ENCODE measurements at places on chromosomes 1 and 21.

GRCh38 chr21:33234635-33235520 is 5.1 kb downstream of the IFNAR2 start:
- no peak for DNase-seq

GRCh38 chr1:54246116-54246721 is 46.3 kb downstream of the MRPL37 start:
- DNase-seq, result no peak

- no peak for DNase-seq
These were observed 35.1 kb downstream of the FMN2 start for GRCh38 chr1:240126821-240127220.

DNA sequence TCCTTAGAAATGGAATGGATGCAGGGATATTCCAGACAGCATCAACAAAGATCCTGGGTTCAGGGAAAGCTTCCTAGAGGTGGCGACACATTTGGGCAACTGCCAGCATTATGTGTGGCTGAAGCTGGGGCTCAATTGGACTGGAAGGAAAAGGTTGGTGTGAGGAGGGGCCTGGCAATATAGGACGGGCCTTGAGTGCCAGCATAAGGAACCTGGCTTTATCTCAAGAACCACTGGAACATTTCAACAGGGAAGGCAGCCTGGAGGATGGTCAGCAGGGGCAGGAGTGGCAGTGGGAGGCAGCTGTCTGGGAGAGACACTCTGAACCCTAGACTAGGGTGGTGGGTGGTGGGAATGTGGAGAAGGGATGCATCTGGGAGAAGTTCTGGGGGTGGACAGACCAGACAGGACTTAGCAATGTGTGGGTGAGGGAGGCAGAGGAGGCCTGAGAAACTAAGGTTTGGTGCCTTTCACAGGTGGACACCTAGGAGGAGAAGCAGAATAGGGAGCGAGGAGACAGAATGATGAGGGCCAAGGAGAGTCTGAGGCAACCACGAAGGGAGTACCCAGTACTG is 3.5 kb downstream of the SH3BGRL3 start:
- no peak for DNase-seq

GRCh38 chr1:155321639-155322503 is 1.2 kb downstream of the RUSC1 start:
- DNase-seq, result no peak

DNA sequence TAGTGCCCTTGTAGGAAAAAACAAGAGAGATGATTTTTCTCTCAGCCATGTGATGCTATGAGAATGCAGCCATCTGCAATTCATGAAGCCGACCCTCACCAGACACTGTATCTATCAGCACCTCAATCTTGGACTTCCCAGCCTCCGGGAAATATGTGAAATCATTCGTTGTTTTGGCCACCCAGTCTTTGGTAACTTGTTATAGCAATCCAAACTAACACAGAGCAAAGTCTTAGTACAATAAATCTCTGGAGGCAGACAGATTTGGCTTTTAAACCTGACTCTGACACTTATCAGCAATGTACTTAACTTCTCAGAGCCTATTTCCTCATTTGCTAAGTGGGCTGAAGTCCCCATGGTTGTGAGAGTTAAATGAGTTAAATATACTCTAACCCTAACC is 5.1 kb upstream of the MED18 start:
- no peak for DNase-seq

DNA sequence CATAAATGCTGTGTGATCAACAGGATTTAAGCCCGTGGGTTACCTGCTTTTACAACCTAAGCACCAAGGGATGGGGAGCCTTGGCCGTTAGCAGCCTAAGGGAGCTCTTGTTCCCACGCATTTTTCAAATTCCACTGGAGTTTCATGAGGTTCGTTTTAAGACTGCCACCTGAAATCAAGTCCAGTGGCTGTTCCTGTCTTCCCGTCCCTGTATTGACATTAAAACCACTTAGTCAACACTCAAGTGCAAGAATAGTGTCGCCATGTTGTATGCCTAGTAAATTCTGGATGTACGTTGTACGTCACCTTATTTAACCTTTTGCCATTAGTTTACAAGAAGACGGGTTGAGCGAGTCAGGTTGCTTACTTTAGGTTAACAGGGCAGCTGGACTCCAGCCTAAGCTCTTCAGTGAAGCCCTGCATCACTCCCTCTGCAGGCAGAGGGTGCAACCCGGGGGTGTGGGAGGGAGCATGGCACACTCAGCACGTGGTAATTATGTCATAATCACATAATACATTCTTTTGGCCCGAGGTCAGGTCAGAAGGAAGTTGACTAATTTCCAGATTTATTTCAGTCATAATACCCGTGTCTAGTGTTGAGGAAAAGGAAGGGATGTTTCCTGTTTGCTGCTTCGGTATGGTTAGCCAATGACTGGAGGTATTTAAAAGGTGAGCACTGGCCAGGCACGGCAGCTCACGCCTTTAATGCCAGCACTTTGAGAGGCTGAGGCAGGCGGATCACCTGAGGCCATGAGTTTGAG is 42.5 kb downstream of the CNST start:
- no peak for DNase-seq

GRCh38 chr1:60169206-60169605 is 95.6 kb upstream of the C1orf87 start:
- no peak for DNase-seq

DNA sequence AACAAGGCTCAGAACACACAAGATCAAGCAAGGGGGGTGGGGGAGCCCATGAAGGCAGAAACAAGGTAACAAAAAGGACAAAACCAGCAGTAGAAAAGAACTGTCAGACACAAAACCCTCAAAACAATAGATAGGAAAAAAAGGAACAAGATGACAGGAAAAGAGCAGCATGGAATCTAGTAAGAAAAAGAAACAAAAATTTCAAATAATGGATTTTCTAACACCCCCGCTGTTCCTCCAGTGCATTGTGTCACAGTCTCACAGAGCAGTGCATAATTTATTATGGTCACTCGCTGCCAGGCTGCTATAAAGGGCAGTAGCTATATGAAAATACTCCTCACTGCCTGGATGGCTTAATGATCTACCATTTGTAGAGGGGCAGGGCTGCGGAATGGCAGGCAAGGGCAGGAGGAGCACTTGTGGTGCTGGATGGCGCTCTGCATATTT is 567.9 kb downstream of the DPYD start:
- no peak for DNase-seq

GRCh38 chr1:235500971-235501540 is 3.2 kb downstream of the B3GALNT2 start:
- DNase-seq, result no peak

- no peak for DNase-seq
These were observed 6.5 kb upstream of the SYNC start for GRCh38 chr1:32709075-32709474.

GRCh38 chr1:70048336-70049094 is 156.9 kb downstream of the LRRC40 start:
- no peak for DNase-seq

DNA sequence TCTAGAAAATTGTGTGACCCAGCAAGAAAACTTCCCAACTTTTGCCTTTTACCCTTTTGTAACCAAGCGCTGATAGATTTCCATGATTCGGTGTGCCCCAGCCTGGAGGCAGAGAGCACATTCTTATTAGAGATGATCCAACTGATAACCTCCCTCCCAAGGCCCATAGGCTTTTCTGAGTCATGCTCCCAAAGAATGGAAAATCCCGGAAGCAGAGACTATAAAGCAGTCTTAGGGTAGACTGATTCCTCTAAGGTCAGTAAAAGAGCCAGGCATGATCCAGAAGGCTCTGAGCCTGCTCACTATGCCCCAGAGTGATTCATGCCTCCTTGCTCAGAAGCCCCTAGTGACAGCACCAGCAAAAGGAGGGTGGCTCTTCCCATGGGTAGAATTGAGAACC is 4.3 kb downstream of the CAMK1G start:
- DNase-seq, result no peak

GRCh38 chr1:171740356-171740863 is 1.5 kb downstream of the VAMP4 start:
- no peak for DNase-seq

- no peak for DNase-seq
These were observed 1.7 kb downstream of the KRTAP10-8 start for GRCh38 chr21:44613386-44614155.

DNA sequence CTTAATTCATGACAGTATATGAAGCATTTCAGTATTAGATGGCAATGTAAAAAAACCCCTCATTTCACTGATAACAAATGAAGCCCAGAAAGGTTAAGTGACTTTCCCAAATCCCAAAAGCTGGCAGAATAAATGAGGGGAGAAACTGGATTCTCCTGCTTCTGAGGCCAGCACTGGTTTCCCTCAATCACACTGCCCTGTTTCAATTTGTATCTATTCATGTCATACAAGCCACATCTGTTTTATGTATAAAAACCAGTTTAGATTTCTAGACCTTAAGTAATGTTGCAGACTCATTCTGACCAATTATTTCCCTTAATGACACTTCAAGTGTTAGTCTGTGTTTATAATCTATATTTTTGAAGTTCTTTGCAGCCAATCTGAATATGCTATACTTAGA is 16.8 kb downstream of the PLPPR4 start:
- no peak for DNase-seq

- DNase-seq, result no peak
These were observed 36.3 kb upstream of the CASZ1 start for GRCh38 chr1:10832703-10833102.

DNA sequence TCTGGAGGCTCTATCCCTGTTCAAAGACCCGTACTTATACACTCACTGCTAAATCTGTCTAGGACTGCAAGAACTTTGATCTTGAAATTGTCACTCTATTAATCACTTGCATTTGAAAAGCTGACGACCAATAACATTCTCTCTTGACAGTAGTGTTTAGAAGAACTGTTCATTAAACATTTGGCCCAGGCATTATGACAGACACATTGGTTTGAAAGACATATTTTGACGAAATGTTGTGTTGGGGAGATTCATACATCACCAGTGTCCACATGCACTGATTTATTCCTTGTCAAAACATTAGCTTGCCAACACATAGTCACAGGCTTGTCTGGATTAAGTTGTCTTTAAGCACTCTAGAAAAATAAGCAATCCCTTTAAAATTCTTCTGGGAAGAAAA is 951.3 kb downstream of the ADGRL2 start:
- no peak for DNase-seq

DNA sequence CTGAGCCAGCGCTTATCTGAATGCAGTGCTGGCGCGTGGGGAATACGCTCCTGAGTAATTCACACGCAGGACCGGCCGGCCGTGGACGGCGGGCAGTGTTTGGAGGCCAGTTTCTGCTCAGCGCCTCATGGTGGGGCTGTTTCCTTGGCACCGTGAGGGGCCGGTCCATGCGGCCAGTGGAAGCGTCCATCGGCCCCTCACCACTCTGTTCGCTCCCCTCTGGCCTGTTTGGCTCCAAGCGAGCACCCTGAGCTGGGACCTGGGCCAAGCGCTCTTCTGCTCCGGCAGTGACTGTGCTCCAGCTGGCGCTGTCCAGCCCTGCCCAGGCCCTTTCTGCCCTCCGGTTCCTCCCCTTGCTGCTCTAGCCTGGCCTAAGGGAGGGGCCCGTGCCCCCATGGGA is 16.3 kb upstream of the PLCH2 start:
- DNase-seq, result no peak

GRCh38 chr1:69787151-69787550 is 219.4 kb downstream of the LRRC7 start:
- no peak for DNase-seq

DNA sequence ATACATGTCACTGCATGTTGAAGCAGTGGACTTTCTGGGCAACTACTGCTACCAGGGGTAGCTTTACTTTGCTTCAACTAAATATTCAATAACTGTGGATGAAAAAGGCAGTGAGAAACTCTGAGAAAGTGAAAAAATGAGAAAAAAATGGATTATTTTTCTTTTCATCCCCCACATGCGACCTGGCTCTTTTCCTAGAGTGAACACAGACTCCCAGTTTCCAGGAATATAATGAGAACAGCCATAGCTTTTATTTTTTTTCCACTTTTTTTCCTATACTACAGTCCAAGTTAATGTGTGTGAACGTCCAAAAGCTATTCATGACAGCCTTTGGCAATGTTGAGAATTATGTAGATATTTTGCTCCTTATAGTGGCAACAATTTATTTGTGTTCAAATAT is 230.4 kb downstream of the DNM3 start:
- DNase-seq, result no peak

- DNase-seq, result no peak
These were observed 28.4 kb downstream of the STX6 start for GRCh38 chr1:180994262-180994661.

DNA sequence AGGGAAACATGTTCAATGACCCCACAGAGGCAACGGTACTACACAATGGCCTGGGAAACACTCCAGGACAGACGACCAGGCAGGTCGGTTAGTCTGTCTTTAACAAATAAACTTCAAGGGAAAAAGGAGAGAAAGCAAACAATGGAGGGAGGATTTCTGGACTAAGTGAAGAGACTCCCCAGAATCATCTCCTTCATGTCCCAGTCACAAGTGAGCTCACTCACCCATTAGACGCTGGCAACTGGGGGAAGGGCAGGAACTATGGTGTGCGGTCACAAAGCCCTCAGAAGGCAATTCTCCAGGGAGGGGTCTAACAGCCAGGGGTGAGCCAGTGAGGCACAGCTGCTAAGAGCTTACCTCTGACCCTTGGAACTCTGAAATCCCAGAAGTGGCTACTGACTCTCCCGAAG is 55.7 kb upstream of the NADK start:
- DNase-seq, result no peak
